Left lung (tissue), 14 donors: ENCODE measurements at places on chromosomes 2 and 18. TPM values are rescaled to one million over a fixed set of nuclear protein-coding genes. Genes with fewer than 3 reads are reported as not detected.

Gene SLC14A1
- polyA plus RNA-seq, result 1.5 TPM

Gene LOXL3
- polyA plus RNA-seq, result 10.2 TPM

- no peaks in the 10 kb centered on the region for H3K4me1 ChIP-seq
- H3K36me3 ChIP-seq, result no peaks in the 10 kb centered on the region
- no peak for DNase-seq
- H3K27ac ChIP-seq, result no peak overlapping the region
- H3K27me3 ChIP-seq, result no peaks in the 10 kb centered on the region
These were observed 46.0 kb downstream of the LAMA1 start for GRCh38 chr18:7071600-7071999.

GRCh38 chr2:135121016-135121657 is 69.0 kb downstream of the RAB3GAP1 start:
- H3K36me3 ChIP-seq, result peaks cover 48% of the 10 kb centered on the region
- H3K4me3 ChIP-seq, result no peak overlapping the region
- no peak overlapping the region for H3K27ac ChIP-seq
- no peaks in the 10 kb centered on the region for H3K4me1 ChIP-seq

- H3K27me3 ChIP-seq, result peaks cover 7% of the 10 kb centered on the region
- H3K27ac ChIP-seq, result no peak overlapping the region
- DNase-seq, result no peak
- no peaks in the 10 kb centered on the region for H3K4me1 ChIP-seq
- no peak overlapping the region for H3K4me3 ChIP-seq
- no peaks in the 10 kb centered on the region for H3K36me3 ChIP-seq
These were observed 109.8 kb downstream of the FARSB start for GRCh38 chr2:222545823-222546795.

- H3K27ac ChIP-seq, result no peak overlapping the region
- no peak overlapping the region for H3K4me3 ChIP-seq
- H3K4me1 ChIP-seq, result no peaks in the 10 kb centered on the region
- DNase-seq, result no peak
- no peaks in the 10 kb centered on the region for H3K27me3 ChIP-seq
These were observed 39.6 kb downstream of the RTTN start for GRCh38 chr18:70165936-70166335.

DNA sequence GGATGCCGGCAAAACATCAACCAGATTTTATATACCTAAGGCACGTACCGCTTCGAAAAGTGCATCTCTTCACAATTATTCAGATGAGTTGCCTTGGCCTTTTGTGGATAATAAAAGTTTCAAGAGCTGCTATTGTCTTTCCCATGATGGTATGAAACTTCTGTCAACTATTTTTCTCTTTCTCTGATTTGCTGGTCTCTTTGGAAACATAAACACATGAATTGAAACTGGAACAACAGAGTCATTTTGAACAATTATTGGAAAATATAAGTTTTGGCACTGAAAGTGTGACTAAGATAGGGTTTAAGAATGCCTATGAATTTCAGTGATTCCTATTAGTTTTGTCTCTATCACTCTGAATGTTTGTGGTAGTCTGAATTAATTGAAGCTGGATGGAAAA is 109.9 kb downstream of the DPP4 start:
- no peaks in the 10 kb centered on the region for H3K4me1 ChIP-seq
- H3K27me3 ChIP-seq, result no peaks in the 10 kb centered on the region
- H3K36me3 ChIP-seq, result no peaks in the 10 kb centered on the region
- DNase-seq, result no peak

DNA sequence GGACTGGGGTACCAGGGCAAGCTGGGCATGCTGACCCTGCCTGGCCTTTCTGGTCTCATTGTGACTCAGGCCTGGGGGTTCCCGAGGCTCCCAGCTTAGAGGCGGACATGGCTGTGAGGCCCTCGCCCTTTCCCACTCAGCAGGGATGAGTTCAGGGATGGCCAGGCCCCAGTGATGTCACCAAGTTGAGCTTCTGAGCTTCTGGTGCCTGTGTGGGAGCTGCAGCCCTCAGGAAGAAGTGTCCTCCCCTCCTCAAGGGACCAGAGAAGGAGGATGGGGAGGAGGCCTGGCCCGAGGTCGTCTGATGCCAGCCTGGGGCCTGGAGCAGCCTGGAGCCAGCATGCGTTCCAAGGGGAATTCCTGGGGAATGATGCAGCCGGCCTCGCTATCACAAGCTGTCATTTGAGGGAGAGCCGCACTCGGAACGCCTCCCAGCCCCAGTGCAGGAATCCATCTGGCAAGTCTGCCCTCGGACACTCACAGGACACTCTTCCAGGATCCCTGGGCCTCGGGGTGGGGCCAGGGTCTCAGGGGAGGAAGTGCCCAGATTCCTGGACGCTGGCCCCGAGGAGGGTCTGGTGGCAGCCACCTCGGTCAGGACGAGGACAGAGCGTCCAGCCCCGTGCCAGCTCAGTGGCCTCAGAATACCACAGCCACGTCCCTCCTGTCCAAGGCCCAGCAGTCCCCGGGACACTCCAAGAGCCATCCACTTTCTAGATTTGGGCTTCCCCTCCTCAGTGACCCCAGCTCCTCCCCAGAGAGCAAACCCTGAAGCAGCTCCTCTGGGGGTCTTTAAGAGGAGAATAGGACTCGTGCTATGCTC is 61.2 kb upstream of the GPC1 start:
- DNase-seq, result no peak
- H3K36me3 ChIP-seq, result no peaks in the 10 kb centered on the region
- no peak overlapping the region for H3K4me3 ChIP-seq
- no peak overlapping the region for H3K27ac ChIP-seq
- H3K4me1 ChIP-seq, result peaks cover 10% of the 10 kb centered on the region
